Thoracic aorta (tissue), 2 donors: ENCODE measurements at places on chromosomes 12 and 14. TPM values are rescaled to one million over a fixed set of nuclear protein-coding genes. Genes with fewer than 3 reads are reported as not detected.

IGF1 gene
- total RNA-seq, result 37.9 TPM

CABP1 gene
- not detected for total RNA-seq

ATXN7L3B gene
- total RNA-seq, result 19.4 TPM

GPR68 gene
- 1.8 TPM for total RNA-seq

KLHL33 gene
- 0.42 TPM for total RNA-seq

ITPK1 gene
- total RNA-seq, result 85.0 TPM

IL31 gene
- total RNA-seq, result not detected

MYO1H gene
- not detected for total RNA-seq

LALBA gene
- total RNA-seq, result not detected

- DNase-seq, result no peak
These were observed 300.5 kb downstream of the IPO8 start for GRCh38 chr12:30395190-30395589.

DNA sequence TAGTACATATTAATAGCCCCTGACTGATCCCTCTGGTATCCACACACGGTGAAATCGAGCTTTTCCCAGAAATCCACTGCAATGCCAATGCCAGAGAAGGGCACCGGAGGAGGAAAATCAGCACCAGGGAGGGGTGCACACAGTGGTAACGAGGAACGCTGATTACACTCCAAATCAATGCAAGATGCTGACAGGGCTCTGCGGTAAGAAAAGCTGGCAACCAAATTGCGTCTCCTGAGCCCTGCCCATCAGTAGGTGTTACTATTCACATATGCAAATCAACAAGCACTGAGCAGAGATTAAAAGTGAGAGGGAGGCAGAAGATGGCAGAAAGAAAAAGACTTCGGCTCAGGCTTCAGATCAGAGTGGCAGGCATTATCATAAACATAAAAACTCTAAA, 159.1 kb downstream of the RPS29 start:
- no peak for DNase-seq

GRCh38 chr12:106096376-106096775, 42.4 kb downstream of the NUAK1 start:
- peak; percentile 31 for DNase-seq

- no peak for DNase-seq
These were observed 13.8 kb downstream of the KITLG start for GRCh38 chr12:88566430-88566829.

- no peak for DNase-seq
These were observed 17.2 kb upstream of the GALNT9 start for GRCh38 chr12:132346471-132347175.

DNA sequence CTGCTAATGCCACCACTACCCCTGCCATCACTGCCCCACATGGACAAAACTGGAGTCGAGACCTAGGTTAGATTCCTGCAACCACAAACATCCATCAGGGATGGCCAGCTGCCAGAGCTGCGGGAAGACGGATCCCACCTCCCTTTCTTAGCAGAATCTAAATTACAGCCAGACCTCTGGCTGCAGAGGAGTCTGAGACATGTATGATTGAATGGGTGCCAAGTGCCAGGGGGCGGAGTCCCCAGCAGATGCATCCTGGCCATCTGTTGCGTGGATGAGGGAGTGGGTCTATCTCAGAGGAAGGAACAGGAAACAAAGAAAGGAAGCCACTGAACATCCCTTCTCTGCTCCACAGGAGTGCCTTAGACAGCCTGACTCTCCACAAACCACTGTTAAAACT, 7.1 kb upstream of the OAS2 start:
- no peak for DNase-seq

GRCh38 chr12:111488271-111488670, 82.5 kb downstream of the SH2B3 start:
- no peak for DNase-seq

GRCh38 chr14:37343307-37344094, 145.8 kb downstream of the MIPOL1 start:
- DNase-seq, result no peak

DNA sequence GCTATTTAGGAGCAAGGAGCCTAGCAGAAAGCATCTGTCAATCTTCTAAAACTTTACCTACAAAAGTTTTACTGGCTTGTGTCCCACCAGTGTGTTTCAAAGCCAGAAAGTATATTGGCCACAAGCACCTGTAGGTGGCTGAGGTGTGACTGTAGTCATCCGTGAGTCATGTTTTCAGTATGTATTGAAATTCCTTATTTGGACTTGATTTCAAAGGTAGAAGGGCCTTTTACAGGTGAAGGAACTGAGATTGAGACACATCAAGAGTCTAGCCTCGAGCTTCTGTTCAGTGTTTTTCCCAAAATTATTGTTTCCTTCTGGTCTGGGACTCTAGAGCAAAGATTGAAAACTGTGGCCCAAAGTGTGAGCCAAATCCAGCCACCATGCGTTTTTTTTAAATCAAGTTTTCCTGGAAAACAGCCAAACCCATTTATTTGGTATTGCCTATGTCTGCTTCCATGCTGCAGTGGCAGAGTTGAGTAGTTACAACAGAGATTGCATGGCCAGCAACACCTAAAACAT, 195.3 kb upstream of the BCL2L14 start:
- DNase-seq, result no peak

DNA sequence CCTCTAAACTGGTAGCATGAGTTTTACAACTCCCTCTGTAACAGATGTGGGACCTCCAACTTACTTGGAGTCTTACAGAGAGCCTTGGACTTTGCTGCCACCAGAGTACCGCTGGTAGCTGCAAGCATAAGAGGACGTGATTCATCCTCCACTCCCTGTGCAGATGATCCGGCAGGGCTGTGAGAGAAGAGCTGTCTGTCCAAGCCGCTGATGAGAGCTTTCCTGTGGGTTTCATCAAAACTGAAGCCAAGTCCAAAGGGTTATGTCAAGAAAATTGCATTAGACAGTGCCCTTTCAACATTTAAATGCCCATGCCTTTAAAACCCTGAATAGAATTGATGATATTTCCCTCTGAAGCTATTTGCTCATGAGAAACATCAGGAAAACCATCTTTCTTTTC, 85.8 kb downstream of the LLPH start:
- no peak for DNase-seq

GRCh38 chr14:49992036-49992435, 99.2 kb downstream of the ARF6 start:
- no peak for DNase-seq

DNA sequence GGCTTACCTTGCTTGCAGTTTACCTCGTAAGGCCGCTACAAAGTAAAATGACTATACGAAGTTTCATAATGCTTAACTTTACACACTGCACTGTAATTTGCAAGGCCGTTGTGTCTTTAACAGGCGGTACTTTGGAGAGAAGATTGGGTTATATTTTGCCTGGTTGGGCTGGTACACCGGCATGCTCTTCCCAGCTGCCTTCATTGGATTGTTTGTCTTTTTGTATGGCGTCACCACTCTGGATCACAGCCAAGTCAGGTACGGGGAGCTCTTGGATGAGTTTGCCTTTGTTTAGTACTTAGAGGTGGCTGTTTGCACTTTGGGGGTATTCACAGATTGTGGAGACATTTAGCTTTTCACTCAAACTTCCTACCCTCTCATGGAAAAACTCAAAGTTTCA, 167.8 kb downstream of the SLC5A8 start:
- no peak for DNase-seq

- DNase-seq, result no peak
These were observed 7.1 kb upstream of the ARL1 start for GRCh38 chr12:101414533-101415119.

GRCh38 chr12:124555168-124556073, 12.0 kb downstream of the NCOR2 start:
- DNase-seq, result no peak
